ENCODE measurements at places on chromosomes 6 and 20.

DNA sequence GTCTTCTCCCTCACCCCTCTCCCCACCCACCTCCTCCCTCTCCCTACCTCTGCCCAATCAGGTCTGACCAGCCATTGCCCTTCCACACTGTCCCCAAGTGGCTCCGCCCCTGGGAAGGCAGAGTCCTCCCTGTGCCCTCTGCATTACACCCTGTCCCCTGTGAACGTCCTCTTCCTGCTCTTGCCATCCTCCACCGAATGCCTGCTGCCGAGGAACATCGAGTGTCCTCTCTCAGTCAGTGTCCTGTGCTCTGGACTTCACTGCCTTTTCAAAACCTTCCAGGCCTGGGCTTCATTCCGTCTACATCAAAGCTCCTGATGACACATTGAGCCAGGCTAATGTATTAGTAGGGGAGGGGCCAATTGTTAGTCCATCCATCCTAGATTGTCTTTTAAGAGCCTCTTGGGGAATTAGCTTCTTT lies 3.3 kb upstream of the PACSIN1 start:
- DNase-seq = peak; percentile 47

DNA sequence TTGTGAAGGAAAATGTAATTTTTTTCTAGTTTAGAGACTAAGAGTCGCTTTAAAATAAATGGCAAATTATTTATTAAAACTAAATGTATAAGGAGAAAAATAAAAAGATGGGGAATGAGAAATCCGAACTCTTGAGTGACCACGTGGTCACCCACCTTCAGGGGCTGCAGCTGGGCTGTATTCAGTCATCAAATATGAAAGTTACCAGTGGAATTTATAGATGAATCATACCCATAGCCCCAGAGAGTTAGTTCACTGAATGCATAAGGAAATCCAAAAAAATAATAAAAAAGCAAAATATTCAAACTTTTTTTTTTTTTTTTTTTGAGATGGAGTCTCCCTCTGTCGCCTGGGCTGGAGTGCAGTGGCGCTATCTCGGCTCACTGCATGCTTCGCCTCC lies 947.7 kb upstream of the ADGRB3 start:
- DNase-seq = no peak

DNA sequence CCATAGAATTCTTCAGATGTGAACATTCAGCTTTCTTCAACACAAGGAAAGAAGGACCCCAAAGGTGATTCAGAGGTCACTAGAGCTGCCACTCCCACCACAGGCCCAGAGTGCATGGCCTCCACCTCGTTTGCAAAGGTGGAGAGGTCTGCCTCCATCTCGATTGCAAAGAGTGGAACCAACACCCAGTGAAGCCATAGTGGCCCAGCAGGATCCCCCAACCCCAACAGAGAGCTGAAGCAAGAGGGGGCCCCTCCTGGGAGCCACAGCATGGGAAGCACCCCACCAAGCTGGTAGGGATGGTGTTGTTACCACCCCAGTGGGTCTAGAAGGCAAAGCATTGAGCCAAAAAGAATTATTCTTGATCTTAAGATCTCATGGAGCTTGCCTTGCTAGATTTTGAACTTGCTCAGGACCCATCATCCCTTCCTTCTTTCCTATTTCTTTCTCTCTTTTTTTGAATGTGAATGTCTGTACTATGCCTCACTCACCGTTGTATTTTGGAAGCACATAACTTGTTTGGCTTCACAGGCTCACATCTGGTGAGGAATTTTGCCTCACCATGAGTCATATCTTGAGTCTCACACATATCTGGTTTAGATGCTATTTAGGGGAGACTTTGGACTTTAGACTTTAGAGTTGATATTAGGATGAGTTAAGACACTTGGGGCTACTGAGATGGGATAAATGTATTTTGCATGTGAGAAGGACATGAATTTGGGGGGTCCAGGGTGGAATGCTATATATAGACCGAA lies 119.2 kb downstream of the ANKRD60 start:
- DNase-seq = no peak

- no peak for DNase-seq
These were observed 223.7 kb downstream of the GMDS start for GRCh38 chr6:2021713-2022125.

GRCh38 chr20:3551681-3552434 lies 81.0 kb downstream of the ATRN start:
- DNase-seq = no peak
